ENCODE measurements at places on chromosomes 4 and X.

DNA sequence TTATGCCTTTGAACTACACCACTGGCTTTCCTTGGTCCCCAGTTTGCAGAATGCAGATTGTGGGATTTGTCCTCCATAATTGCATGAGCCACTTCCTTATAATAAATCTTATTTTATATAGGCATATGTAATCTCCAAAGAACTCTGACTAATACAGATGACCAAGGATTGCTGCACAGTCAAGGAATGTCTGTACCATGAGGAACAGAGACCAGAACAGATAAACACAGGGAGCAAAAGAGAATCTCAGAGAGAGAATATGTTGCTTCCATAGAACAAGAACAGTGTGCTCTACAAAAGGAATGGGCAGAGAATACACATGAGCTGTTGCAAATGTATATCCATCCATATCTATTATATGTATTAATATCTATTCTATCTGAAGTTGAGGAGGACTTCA is 111.1 kb downstream of the ADRA2C start:
- DNase-seq, result no peak

GRCh38 chrX:75989806-75990590 is 182.9 kb upstream of the PBDC1 start:
- DNase-seq, result no peak

DNA sequence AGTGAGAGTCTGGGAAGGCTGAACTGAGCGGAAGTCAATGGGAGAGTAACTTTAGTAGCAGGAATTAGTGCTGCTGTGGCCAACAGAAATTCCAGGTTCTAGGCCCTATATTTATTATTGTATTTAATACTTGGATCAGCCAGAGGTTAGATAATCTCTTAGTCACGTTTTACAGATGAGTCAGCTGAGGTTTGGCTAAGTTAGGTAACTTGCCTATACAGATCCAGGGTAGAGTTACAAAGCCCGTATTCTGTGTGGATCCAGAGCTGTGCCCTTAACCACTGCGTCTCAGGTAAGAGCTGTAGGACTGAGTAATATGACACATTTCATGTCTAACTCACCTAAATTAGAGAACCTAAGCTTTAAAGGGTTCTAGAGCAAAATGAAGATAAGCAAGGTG is 20.5 kb downstream of the PSMD10 start:
- DNase-seq, result no peak

GRCh38 chr4:38567457-38567856 is 96.5 kb upstream of the KLF3 start:
- no peak for DNase-seq

DNA sequence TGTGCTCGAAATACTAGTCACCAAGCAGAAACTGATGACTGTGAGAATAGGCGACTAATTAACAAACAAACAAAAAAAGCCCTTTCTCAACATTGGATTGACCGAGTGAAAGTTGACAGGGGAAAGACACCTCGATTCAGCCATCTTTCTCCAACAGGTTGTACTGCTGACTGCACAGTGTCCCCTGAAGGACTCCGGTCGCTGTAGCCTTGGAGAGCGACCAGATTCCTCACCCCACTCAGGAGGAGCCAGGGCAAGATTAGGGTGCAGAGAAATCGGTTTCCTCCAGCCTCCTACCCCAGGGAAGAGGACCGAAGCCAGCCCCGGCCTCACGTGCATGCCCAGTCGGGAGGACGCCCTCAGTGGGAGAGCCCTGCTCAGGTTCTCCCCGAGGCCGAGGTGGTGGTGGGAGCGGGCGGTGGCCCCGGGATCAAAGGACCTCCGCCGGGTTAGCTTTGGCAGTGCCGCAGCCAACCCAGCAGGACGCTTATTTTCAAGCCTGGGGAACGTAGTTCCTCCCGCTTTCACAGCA is 1.1 kb upstream of the RAP1GDS1 start:
- peak; percentile 45 for DNase-seq

DNA sequence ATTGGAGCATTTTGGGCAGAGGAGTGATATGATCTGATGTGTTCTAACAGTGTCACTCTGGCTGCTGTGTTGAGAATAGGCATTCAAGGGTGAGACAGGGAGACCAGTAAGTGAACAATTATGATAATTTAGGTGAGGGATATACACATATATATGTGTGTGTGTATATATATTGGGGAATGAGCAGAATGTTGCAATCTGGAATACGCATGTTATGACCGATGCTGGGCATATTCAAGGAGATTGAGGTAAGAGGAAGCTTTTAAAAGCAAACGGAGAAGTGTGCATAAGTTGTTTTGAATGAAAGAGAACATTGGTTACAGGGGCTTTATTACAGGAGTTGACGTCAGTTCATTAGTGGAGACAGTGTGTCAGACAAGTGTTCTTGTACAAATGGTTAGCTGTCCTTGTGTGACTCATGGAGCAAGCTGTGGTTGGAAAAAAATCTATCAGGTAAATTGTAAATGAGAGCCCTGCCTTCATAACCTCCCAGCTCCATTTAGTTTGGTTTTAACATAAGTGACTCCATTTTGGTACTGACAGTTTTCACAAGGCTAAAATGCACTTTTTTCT is 442.5 kb upstream of the LCORL start:
- no peak for DNase-seq

DNA sequence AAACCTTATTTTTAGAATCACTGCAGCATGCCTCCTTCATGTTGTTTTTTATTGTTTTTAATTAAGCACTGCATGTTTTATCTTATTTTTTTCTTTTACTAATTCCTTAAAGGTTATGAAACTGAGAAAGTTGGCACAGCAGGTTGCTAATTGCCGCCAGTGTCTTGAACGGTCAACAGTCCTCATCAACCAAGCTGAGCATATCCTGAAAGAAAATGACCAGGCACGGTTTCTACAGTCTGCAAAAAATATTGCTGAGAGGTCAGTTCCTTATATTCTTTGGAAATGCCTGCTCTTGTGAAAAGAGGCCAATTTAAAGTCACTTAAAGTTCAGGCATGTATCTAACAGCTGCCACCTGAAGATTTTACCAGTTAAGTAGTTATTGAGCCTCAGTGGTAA is 76.8 kb downstream of the TEX13B start:
- no peak for DNase-seq

GRCh38 chr4:13872155-13872554 is 244.6 kb upstream of the BOD1L1 start:
- no peak for DNase-seq

- no peak for DNase-seq
Observed at GRCh38 chr4:151541389-151542071, 132.6 kb downstream of the FHIP1A start.

GRCh38 chr4:8469550-8469949 is 29.0 kb downstream of the TRMT44 start:
- DNase-seq, result no peak

Data from anterior cingulate cortex (tissue), 58 donors.